ENCODE measurements at places on chromosomes 4 and X.

DNA sequence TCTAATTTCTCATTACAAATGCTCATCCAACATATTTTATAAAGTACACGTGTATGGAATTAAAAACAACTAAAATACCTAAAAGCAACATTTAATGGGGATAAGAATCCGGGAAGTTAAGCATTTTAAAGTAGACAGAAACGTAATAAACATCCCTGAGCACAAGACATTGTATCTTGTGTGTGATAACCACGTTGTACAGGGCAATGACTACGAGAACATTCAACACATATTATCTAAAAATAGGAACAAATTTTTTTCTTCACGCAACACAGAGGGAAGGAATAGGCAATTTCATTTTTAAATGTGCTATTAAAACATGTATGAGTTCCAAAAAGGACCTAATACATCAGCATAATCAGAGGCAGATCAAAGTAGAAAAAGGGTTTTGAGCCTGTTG lies 49.5 kb downstream of the AMMECR1 start:
- DNase-seq = no peak

DNA sequence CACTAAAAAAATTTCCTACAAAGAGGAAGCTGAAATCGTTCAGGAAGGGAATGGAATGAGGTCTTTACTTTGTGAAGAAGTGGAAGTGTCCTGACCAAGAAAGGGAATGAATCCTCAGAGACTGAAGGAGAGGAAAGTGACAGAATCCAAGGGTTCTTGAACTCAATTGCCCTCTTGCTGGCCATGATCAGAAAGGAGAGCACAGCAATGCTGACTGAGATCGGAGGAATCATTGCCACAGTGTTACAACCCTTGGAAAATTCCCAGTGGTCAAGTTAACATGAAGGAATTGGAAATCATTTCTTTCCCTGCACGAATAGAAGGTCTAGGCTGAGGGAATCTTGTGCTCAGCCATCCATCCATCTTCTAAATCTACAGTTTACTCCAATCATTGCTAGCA lies 190.0 kb upstream of the NEIL3 start:
- DNase-seq = no peak

- DNase-seq = no peak
These were observed 193.0 kb upstream of the C1QTNF7 start for GRCh38 chr4:15234856-15235126.

DNA sequence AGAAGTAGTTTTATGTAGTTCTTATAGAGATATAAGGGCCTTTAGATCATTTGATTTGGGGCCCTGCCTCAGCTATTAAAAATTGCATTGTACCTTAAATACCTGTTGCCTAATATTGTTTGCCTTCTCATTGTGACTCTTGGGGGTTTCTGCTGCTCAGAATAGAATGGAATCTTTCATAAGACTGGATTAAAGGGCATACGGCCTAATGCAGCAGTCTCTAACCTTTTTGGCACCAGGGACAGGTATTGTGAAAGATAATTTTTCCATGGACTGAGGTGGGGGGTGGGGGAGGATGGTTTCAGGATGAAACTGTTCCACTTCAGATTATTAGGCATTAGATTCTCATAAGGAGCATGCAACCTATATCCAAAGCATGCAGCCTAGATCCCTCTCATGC lies 46.2 kb downstream of the TMEM164 start:
- no peak for DNase-seq

DNA sequence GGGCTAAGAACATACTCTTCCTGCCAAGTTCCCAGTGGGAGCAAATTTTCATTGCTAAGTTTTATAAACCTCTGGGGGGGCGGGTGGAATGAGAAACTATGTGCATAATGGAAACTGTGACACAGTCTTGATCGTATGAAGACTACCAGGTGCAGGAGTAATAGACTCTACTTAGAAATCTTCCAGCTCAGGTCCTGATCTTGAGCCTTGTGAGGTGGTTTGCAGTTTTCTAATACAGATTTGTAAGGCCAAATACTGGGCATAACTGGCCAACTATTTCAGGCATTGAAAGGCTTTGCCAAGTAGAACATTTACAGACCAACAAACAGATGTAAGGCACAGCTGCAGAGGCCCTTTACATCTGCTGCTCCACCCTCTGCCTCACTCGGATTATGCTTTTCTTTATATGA lies 89.7 kb upstream of the CBR4 start:
- no peak for DNase-seq

GRCh38 chr4:154634058-154634457 lies 21.6 kb upstream of the FGG start:
- DNase-seq = no peak

- no peak for DNase-seq
These were observed 6.7 kb downstream of the UNC5C start for GRCh38 chr4:95541889-95542607.

- no peak for DNase-seq
These were observed 1554.0 kb upstream of the PCDH10 start for GRCh38 chr4:131595140-131595539.

GRCh38 chr4:76011700-76012387 lies 4.5 kb upstream of the CXCL9 start:
- no peak for DNase-seq

GRCh38 chr4:104942990-104943743 lies 203.5 kb upstream of the TET2 start:
- DNase-seq = no peak

DNA sequence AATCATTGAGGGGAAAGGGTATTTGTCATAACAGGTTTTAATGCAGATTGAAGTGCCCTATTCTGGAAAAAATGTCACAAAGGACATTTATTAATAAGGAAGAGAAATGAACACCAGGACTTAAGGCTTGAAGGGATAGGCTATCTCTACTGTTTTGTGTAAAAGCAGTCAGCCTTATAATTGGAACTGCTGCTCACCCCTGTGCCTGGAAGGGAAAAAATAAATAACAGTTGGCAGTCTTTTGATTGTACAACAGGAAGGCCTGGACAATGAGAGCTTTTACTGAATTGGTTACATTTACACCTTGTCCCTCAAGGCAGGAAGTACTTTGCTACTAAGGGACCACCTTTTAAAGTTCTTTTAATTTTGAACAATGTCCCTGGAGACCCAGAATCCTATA lies 17.8 kb upstream of the MAGED4 start:
- no peak for DNase-seq

DNA sequence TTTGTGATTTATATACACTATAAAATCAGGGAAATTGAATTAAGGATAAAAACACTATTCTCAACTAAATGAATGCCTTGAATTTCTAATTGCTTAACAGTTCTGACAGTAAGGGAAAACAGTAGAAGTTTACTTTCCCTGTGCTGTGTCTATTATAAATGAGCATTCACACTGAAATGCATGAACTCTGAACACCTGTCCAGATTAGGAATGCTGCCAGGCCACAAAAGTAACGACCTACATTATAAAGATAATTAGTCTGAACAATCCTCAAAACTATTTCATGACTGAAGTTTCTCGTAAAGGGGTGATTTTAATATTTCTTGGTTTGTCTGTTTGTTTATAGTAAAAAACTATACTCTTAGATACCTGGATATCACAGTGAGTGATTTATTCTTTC lies 2.0 kb downstream of the NDST3 start:
- no peak for DNase-seq

GRCh38 chr4:114156371-114156770 lies 176.9 kb upstream of the ARSJ start:
- DNase-seq = no peak

DNA sequence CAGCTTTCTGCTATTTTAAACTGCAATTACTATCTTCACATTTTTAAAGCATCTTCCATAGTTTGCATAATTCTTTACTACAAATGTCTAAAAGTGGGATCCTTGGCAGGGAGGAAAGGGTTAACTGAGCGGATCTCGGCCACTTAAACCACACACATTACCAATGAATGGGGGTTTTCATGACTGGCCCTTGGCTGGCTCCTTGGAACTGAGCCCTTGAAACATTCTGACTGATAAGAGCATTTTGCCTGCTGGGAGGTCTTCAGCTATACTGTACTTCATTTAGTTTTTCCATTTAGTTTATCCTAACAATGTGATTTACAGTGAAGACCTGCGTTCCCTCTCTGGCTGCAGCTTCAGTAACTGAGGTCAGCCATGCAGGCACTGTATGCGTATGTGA lies 31.7 kb upstream of the MFAP3L start:
- DNase-seq = no peak

DNA sequence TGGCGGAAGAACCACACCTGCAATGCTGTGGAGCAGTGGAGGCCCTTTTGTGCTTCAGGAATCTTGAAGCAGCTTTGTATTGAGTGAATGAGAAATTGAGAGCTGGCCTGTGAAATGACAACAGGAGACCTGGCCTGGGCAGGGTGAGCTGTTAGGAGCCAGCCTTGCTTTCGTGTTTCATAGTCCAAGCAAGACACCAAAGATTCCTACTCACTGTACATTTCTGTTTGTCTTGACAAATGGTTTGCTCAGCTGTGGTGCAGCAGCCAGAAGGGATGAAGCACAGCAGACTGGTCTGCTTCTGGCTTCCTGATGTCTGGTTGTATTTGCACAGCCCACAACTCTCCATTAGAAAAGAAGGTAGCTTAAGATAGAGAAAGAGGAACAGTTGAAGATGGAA lies 96.5 kb downstream of the GATB start:
- DNase-seq = no peak

DNA sequence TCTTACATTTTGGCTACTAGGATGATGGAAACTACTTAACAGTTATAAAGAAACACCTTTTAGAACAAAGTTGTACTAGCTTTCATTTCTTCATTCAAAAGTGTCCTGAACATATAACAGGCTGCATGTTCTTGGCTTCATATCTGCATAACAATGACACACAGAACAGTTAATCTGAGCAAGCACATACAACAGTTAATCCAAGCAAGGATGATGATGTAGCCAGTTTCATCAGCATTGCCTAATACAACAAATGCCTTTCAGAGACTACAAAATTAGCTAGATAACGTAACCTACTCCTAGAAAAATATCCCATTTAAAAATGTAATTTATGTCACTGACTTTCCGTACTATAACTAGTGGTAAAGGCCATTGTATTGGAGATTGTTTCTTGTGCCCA lies 182.1 kb downstream of the SCFD2 start:
- DNase-seq = no peak

GRCh38 chrX:2498781-2499302 lies 1.9 kb downstream of the DHRSX start:
- DNase-seq = no peak

DNA sequence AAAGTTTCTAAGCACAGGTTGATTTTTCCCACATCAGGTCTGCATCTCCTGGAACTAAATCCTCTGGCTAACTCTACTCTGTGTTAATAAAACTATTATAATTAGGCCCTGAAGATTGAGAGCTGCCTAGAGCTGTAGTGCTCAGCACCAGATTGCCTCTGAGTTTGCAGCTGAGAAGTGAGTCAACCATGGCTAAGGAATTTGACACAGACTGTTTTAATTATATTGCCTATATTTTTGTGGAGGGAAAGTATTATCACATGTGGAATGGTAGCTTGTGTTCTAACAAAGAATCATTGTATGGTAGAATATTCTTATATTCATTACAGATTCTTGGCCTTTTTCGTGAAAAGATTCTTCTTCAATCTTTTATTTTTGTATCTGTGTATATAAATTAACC lies 1907.6 kb upstream of the TENM3 start:
- no peak for DNase-seq

DNA sequence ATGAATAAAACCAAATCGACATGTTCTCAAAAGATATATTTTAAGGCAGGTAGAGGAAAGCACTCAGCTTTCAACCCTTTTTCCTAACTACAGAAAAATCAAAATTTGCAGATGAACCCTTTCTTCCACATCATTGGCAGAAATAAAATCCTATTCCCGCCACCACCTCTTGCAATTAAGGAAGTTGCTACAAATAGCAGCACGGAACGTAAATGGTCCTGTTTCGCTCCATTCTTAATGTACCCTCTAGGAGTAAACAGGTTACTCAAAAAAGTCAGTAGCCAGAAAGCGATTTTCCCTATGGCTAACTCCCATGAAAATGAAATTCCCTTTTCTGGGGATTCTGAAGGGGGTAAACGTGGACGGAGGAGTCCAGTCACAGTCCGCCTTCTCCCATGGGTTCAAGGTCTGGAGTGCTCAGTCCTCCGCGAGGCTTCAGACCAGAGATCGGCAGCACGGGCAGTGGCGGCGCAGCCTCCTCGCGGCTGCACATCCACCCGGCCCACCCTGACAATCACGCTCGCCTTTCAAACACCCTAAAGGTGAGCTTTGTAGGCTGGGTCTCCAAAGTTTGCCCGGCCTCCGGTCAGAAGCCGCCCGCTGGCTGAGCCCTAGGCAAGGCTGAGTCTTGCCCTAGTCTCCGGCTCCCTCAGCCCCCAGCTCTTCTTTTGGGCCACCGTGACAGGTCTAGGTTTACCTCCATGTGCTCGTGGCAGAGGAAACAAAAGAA lies 1.8 kb downstream of the ATP11C start:
- no peak for DNase-seq

GRCh38 chr4:107850438-107850837 lies 25.7 kb downstream of the SGMS2 start:
- no peak for DNase-seq

DNA sequence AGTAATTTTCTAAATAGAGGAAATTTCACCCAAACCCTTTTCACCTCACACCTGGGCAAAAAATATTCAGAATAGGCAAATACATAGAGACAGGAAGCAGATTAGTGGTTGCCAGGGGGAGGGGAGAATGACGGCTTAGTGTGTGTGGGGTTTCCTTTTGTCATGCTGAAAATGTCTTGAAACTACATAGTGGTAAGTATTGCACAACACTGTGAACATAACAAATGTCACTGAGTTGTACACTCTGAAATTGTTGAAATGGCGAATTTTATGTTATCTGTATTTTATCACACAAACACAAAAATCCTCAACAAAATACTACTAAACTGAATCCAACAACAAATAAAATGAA lies 60.7 kb upstream of the PLAC1 start:
- DNase-seq = no peak

GRCh38 chr4:180828455-180829018 lies 1414.7 kb upstream of the TENM3 start:
- no peak for DNase-seq

DNA sequence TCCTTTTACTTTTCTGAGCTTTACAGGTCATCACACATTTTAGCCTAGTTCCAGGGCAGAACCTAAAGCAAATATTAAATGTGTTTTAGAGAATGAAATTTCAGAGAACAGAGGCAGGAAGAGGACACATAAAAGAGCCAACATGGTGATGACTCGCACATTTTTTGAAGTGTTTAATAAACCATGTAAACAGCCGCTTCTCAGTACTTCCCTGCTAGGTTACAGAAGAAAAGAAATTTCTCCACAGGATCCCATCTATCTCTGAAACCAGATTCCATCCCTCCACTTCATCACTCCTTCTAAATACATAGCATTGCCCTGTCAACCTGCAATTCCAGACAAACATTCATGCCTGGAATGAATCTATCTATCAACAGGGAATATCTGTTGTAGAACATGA lies 949.5 kb upstream of the PCDH7 start:
- no peak for DNase-seq
